ENCODE measurements at places on chromosomes 11 and 22.

DNA sequence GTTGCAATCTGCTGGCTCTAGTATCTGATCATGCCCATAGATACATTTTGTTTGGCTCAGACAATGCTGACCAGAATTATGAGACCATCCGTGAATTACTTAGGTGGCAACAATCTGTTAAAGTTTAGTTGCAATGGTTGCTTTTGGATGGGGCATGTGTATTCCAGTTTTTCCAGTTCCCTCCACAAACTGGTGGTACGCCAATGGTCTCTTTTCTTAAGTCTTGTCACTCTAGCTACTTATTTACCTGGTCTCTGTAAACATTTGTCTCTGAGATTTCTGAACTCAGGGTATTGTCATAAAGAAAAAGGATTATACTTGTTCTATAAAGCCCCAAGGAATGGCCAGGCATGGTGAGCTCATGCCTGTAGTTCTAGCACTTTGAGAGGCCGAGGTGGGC lies 65.9 kb downstream of the PGR start:
- no peak for DNase-seq

DNA sequence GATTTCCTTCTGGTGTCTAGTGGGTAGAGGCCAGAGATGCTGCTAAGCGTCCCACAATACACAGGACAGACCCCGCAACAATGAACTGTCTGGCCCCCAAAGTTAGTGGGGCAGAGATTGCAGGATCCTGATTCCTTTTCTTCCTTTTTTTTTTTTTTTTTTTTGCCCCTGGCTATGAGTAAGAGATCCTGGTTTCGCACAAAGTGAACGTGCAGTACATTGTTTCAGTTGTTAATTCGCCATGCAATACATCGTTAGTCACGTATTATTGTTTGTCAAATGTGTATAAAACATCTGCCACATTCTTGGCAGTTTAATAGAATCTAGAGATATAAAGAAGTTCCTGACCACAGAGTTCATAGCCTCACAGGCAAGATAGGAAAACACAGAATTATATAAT lies 20.2 kb downstream of the ST3GAL4 start:
- DNase-seq: no peak

DNA sequence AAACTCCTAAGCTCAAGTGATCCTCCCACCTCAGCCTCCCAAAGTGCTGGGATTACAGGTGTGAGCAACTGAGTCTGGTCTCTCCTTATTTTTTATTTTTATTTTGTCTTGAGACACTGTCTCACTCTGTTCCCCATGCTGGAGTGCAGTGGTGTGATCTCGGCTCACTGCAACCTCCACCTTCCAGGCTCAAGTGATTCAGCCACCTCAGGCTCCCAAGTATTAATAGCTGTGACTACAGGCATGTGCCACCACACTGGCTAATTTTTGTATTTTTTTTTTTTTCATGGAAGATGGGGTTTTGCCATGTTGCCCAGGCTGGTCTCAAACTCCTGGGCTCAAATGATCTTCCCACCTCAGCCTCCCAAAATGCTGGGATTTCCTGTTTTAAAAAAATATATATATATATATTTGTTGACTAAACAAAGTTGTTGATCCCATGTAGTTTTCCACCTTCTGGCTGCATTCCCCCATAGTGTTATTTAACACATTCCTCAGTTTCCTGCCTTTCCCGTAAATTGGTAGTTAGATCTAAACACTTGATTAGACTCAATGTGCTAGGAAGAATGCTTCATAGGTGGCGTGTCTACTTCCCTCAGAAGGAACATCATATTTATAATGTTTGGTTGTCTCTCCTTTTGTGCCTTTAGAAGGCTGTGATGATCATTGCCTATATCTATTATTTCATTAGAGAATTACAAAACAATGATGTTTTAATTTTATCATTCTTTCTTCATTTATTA lies 38.8 kb downstream of the LRRC32 start:
- DNase-seq: no peak

DNA sequence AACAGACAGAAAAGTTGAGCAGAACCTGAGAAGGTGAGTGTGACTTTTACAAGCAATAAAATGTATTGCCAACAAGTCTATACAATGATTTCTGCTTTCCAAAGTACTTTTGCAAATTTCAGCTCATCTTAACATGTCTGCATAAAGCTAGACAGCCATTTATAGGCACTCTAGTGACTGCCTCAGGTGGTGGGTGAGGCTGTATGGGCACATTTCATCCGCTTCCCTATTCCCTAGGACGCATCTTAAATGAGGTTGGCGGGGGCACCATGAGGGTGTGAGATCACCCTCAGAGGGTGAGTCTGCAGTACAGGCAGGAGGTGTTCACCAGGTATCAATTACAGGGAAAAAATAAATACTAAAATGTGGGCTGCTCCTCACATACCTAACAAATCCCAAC lies 110.1 kb downstream of the ETS1 start:
- no peak for DNase-seq

GRCh38 chr11:2541881-2542361 lies 97.1 kb downstream of the KCNQ1 start:
- no peak for DNase-seq
